Stimulated activated naive CD8-positive, alpha-beta T cell treated with anti-CD3 and anti-CD28 coated beads, Interleukin-15, Interleukin-2, amounts not matched to agents 100 U/mL and 50 U/mL, for 24 hours (primary cell): ENCODE measurements at places on chromosomes 1 and 21.

- DNase-seq = no peak
Observed at GRCh38 chr1:2330035-2330434, 61.3 kb downstream of the MORN1 start.

GRCh38 chr1:110555807-110556470 is 37.0 kb upstream of the KCNA10 start:
- no peak for DNase-seq

GRCh38 chr1:40435876-40436275 is 14.4 kb upstream of the ZFP69B start:
- no peak for DNase-seq

DNA sequence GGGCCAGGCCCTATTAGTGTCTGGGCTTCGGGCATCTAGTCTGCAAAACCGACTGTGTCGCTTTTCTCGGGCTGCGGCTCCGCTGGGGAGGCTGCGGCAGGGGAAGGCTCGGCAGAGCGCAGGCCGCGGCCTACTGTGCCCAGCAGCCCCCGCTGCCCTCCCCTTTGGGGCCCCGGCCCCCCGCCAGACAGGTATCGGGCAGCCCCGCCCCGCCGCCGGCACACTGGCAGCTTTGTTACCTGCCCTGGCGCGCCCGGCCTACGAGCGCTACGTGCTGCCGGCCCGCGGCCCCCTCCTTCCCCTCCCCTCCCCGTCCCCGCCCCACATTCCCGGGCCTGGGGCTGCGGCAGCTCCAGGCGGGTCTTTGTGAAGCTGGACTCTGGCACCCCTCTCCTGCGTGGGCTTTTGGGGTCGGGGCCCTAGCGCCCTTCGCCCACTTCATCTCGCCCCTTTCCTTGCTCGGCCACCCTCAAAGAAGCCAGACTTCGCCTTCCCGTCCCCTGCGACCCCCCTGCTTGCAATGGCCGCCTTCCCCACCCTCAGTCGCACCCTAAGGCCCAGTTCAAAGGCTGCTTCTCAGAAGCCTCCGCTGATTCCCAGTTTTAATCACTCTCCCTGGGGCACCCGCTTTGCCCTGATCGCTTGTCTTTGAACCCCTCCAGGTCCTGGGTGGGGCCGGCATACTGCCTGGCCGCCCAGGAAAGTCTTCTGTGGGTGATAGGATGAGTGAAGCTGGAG is 48.9 kb upstream of the SLC2A1 start:
- DNase-seq = no peak

DNA sequence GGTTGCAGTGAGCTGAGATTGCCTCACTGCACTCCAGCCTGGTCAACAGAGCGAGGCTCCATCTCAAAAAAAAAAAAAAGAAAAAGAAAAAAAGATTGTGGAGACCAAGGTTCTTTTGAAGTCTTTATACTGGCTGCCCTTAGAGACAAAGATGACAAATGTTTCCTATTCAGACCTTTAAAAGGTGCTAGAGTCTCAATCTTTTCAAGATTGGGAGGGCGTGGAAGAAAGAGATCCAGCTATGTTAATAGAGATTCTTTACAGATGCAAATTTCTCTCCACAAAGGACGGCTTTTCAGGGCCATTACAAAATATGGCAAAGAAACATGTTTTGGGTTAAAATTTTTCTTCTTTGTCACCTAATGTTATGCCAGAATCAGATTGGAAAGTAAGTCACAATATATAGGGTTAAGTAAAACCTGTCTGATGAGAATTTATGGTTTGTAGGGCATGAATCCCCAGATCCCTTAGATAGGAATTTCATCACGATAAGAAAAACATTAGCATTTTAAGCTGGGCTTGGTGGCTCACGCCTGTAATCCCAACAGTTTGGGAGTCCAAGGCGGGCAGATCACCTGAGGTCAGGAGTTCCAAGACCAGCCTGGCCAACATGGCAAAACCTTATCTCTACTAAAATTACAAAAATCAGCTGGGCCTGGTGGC is 13.0 kb upstream of the MORC3 start:
- no peak for DNase-seq

DNA sequence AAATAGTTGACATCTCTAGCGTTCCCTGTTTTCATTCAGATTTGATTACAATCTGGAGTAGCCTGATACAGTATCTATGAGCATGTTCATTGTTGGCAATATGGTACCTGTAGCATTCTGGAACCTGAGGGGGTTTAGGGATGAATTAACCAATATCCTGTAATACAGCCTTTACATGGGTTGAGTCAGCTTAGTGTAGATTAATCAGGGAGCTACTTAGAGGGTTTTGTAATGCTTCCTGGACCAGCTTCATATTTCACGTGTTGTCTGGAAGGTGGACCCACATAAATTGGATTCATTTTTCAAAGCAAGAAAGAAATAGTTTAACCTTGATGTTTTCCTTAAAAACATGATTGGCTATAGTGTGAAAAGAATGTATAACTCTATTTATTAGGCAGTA is 3.6 kb downstream of the OTUD3 start:
- no peak for DNase-seq

- no peak for DNase-seq
Observed at GRCh38 chr1:206112600-206113301, 4.4 kb downstream of the AVPR1B start.

GRCh38 chr1:218916720-218917119 is 257.0 kb upstream of the LYPLAL1 start:
- DNase-seq = no peak

- DNase-seq = no peak
Observed at GRCh38 chr1:211643324-211644212, 31.9 kb downstream of the NEK2 start.

DNA sequence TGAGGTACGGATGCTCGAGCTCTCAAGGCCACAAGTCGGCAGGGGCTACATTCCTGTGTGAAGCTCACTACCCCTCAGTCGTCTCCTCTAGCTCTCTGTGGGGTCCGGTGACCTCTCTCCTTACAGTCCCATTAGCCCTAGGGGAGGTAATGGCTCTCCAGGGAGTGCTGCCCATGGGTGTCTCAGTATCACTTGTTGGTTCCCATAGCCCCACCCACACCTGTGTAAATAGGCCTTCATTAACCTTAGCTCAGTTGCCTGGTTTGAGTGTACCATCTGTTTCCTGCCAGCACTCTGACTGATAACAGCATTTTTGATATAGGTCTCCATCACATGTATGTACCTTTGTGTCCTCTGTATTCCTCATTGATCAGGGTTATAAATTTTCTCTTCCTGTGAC is 133.2 kb upstream of the KCNJ15 start:
- no peak for DNase-seq

DNA sequence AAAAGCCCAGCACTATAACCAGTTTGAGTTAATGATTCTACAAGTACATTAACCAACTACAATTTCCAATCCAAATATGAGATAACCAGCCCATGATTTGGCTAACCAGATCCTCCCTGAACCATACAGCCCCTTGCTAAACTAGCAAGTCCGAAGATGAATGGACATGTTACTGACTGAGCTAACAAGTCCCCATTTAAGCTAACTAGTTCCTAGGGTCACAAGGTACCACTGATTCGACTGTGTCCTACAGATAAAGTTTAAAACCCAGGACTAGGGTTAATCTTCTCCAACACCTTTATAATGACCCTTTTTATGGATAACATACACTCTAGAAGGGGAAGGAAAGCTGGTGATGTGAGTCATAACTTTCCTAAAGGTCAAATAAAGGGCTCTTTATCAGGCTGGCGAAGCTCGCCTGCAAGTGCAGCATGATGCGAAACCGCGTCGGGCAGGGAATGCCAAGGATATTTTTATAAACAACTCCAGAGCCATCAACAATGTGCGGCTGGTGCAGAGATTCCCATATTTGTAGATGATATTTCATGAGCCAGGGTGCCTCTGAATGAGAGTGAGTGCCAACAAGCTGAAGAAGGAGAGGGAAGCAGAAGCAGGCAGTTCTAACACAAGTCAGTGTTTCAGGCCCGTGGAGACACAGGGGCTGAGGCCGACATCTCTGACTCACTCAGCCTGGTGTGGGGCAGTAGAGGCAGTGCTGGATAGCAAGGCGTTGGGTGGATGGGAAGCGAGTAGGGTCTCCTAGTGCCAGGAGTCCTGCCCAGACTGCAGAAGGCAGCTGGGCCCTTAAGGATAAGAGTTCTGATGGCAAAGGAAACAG is 75.6 kb upstream of the ROR1 start:
- no peak for DNase-seq

DNA sequence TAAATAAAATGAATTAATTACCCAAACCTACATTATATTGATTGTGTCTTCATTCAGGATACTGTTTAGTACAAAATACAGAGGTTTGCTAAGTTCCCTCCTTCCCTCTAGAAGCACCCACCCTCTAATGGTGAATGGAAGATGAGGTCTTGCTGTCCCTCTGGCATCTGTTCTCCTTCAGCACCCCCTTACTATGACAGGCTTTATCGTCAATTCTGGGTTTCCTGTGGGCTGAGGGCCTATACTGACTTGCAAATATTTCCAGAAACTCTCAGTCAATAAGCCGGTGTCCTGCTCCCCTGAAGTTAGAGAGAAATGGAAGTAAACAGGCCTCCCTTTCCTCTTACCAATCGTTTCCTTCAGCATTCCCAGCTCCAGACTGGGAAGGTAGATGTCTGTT is 13.2 kb downstream of the LAX1 start:
- DNase-seq = no peak

DNA sequence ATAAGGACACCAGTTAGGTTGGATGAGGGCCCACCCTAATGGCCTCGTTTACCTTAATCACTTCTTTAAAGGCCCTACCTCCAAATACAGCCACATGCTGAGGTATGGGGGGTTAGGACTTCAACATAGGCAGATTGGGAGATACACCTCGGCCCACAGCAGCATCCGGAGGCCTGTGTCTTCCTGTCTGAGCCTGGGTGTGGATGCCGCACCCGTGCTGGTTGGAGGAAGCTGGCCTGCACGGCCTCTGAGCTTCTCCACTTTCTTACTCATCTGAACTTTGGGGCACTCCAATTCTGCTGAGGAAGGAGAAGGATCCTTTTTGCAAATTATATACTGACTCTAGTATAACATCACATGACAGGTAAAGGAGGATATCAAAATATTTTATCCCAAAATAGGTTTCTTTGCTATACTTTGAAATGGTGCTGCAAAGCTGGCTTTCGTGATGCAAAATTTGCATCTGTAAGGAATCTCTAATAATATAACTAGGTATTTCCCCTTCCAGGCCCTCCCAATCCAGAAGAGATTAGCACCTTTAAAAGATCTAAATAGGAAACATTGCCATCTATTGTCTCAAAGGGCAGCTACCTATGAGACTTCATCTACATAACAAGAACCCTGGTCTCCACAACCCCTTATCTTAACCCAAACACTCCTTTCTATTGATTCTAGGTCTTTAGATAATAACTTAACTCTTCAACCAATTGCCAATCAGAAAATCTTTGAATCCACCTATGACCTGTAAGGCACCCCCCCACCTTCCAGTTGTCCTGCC is 247.6 kb downstream of the KCNJ6 start:
- no peak for DNase-seq
